ENCODE measurements at places on chromosomes 1 and 21.

- no peak for DNase-seq
Observed at GRCh38 chr1:145799806-145800205, 24.1 kb downstream of the RNF115 start.

DNA sequence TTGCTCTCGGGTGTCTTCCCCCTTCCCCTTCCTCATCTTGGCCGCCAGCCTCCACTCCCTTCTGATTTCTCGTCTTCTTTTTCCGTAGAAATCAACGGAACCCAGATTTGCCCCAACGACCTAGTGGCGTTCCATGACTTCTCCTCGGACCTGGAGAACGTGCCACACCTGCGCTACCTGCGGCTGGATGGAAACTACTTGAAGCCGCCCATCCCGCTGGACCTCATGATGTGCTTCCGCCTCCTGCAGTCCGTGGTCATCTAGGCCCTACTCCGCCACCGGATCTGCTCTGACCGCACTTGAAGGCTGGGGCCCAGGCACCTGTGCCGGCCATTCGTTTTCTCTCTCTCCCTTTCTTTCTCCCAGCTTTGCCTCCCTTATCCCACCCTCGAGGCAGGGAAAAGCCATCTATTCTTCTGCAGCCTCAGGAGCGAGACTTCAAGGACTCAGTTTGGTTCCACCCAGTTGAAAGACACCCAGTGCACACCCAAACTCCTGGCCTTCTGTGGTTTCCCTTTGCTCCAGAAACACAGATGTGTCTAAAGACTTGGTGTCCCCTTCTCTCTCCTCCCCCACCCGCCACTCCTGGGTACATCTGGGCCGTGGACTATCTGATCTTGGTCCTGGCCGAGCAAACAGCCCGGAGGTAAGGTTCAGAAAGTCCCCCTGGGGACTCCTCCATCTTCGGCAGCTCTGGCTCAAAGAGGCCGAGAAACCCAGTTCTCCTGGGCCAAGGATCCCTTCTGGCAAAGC lies 7.2 kb upstream of the OPTC start:
- DNase-seq = no peak

GRCh38 chr1:171198081-171198480 lies 13.0 kb downstream of the FMO2 start:
- DNase-seq = no peak

DNA sequence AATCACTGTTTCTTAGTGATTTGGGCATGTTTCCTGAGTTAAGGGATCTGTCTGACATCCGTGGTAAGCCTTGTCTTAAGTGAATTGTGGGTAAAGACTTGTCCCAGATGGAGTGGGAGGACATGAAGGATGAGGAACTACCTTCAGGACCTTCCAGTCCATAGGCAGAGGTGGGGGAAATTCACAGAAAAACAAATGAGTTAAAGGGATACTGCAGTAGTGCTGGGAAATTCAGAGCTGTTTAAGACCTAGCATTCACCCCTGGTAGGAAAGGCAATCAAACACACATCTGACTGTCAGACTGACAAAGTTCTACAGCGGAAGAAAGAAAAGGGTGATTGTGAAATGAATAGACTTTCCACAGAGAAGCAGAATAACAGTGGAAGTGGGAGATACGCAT lies 3.0 kb downstream of the GNAT2 start:
- DNase-seq = no peak

- DNase-seq = no peak
Observed at GRCh38 chr1:109649491-109649914, 6.4 kb upstream of the GSTM4 start.

DNA sequence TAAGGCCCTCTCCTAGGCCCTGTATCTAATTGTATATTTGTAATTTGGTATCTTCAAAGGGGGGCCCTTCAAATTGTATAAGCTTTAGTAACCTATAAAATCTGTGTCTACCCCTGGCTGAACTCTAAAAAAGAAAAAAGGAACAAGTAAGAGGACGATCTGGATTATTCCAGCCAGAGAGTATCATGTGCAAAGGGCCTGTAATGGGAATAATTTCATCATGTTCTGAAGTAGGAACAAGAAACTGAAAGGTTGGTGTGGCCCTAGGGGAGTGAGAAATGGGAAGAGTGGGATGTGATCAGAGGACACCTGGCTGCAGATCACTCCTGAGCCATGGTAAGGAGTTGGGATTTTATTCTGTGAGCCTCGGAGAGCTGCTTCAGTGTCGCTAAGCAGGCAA lies 14.7 kb downstream of the PTAFR start:
- DNase-seq = no peak

- DNase-seq = no peak
Observed at GRCh38 chr1:226706684-226707083, 32.4 kb downstream of the ITPKB start.

GRCh38 chr21:23398726-23399125 lies 2208.6 kb downstream of the MRPL39 start:
- no peak for DNase-seq

Measured in stimulated activated CD4-positive, alpha-beta T cell treated with anti-CD3 and anti-CD28 coated beads, Interleukin-4, amount 100 ng/mL, for 48 hours (primary cell).